Effector CD8-positive, alpha-beta T cell (primary cell): ENCODE measurements at places on chromosomes 5 and 9.

DNA sequence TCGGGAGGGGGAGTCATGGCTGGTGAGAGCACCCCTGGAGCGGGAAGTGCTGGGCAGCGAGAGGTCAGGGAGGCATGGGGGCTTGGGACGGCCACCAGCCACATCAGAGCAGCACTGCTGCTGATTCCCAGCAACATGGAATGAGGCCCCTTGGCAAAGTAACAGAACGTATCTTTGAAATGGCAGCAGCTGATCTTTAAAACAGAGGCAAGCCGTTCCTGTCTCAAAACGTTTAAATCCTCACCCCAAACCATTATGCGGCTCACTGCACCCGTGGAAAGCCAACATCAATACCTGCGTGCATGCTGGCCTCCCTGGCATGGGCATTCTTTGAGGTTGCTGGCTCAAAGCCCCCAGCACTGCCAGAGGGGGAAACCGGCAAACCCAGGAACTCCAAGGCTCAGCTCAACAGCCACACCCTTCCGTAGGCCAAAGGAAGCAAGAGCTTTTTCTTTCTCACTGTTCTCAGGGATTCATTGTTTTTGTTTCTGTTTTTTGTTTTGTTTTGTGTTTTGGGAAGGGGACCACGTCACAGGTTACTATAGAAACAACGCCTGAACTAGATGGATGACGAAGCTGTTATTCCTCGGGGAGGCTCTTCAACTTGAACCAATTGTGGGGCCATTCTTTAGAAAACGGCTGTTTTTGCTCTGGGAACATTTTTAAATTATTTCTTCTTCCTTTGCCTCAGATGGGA, 28.1 kb upstream of the OBP2B start:
- no peak for DNase-seq

- DNase-seq, result no peak
Observed at GRCh38 chr5:100726116-100726515, 177.0 kb downstream of the ST8SIA4 start.

- DNase-seq, result no peak
Observed at GRCh38 chr9:13535141-13535540, 255.6 kb upstream of the MPDZ start.

GRCh38 chr5:9927106-9927505, 297.0 kb upstream of the TAS2R1 start:
- DNase-seq, result no peak

DNA sequence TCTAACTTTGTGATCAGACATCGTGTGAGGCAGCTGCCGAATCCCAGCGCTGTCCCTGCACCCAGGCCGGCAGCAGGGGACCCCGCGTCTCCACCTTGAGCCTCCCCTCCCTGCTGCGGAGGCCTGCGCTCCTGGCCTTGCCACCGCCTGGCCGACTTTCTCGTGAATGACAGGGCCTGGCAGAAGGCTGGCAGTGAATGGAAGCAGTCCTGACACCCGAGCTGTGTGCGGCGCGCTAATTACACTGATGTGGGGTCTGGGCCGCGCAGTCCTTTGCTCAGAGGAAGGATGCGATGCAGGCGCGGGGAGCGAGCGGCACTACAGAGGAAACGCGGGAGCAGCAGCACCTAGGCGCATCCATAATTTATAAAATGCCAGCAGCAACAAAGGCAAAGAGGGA, 40.3 kb downstream of the POU4F3 start:
- no peak for DNase-seq
